ENCODE measurements at places on chromosomes 3 and 15.

DNA sequence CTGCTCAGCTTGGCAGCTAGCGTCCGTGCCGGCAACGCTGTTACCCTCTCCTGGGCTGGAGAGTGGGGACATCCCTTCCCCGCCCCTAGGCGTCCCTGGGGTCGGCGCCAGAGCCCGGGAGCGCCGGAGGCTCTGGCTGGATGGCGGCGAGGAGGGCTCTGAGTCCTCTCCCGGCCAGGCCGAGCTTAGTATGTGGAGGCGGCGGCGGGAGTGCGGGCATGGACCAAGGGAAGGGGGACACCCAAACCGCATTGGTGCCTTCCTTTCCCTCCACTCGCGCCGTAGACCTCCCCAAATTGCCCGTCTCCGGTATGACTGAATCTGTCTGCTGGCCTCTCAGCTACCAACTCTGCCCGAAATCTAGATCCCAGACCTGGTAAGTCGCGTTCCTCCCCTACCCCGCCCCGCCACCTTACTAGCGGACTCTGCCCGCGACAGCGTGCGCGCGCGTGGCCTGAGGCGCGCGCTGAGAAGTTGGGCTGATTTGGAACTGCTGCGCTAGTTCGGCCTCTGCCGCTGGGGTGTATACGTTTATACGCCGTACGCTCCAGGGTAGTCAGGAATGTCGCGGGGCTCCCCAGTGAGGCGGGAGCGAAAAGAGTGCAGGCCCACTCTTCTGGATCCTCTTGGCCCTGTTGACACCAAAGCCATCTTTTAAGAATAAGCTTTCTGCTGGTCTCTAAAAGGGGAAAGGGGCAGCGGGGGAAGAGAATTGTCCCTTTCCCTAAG is 12.2 kb downstream of the ZIC1 start:
- no peak for DNase-seq

GRCh38 chr3:78221300-78221699 is 1181.4 kb downstream of the ROBO2 start:
- DNase-seq = no peak

DNA sequence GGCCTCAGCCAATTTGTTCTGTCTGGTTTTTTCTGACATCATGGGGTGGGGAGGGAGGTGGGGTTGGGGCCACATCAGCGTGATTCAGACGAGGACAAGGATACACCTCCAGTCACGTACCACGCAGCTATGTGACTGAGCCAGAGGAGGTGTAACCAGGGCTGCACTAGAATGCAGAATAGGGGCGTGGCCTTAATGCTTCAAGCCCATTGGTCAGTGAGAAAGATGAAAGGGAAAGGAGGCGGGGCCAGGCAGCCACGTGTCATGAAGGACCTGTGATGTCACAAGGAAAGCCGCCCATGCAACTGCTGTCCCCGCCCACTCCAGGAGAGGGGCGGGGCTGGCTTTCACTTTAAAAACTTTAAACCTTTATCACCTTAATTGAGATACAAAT is at the start of gene GOLGA6L2:
Gene GOLGA6L2 (minus strand): TSS at position 137 of the 394 bp plus-strand sequence. CDS start 62 bp downstream, at position 75.
- DNase-seq = no peak

DNA sequence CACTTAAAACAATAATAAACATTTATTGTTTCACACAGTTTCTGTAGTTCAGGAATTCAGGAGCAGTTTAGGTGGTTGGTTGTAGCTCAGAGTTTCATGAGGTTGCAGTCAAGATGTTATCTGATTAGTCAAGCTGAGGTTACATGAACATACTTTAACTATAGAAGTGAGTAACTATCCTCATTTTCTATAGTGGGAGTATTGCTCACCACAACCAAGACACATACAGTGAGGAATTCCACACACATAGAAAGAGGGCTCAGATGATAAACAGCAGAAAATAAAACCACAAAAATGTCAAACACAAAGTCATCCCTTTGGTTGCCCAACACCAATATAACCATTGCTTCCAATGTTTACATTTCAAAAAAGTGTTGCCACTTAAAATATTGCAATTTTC is 13.6 kb downstream of the SCN11A start:
- DNase-seq = no peak

DNA sequence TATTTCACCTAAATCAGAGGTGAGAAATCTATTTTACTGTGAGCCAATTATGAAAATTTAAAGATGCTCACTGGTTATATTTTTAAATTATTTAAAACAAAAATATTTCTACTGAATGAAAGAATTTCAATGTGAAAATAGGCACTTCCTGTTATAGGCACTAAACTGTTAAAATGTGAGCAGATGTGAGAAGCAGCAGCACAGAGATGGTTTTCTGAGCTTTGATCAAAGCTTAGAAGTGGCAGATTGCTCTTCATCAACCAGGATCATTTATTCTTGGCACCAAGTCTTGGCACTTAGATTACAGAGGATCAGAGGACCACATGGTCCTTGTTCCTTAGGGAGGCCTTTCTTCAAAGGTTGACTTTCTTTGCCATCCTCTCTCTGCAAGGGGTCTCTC is 18.0 kb upstream of the TSC22D2 start:
- no peak for DNase-seq

DNA sequence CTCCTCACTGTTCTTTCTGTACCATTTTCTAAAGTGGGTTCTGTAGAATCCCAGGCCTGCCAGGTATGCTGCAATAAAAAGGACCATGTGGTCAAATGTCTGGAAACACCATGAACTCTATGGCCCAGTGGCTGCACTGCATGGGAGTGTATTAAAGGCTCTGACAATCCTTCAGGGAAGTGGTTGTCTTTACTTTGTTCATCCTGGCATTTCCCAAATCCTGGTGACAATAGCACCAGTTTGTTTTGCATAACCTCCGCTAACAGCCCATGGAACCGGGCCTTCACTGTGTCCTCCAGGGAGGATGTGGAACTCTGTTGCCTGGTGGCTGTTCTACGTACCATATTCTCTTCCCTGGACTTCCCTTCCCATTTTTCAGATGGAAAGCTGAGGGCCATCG is 11.2 kb upstream of the DUSP7 start:
- no peak for DNase-seq

Data from CD4-positive, CD25-positive, alpha-beta regulatory T cell (primary cell).